ENCODE measurements at places on chromosomes 11 and 22.

GRCh38 chr11:43556612-43557375 is 123.7 kb upstream of the HSD17B12 start:
- no peak for DNase-seq

DNA sequence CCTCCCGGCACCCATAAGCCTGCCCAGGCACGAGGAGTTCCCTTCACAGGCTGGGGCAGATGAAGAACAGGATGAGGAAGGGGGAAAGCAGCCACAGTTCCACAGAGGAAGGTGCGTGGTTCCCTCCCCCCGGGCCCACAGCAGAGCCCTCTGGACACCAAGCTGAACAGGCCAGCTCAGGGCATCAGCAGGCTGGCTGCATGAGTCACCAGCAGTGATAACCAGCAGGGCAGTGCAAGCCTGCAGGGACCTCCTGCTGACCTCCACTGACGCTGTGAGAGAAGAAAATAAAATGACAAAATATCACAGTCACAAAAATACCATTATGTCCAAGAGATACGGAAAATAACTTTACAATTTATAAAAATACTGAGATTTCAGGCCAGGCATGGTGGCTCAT is 11.5 kb downstream of the RTL6 start:
- no peak for DNase-seq

DNA sequence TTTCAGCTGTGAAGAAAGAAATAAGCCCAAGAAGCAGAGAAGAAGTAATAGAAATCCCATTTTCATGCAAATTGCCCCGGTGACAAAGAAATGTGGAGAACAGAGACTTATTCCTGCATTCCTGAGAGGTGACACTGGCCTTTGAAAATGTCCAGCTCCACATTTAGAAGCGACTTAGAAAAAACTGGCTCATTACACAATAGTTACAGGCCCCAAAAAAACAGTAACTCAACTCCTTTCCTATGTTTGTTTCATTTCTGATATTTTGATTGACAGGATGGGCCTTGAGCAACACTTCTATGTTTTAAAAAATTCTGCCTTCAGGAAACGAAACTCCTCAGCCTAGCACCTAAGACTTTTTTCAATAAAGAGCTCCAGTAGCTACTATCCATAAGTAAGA is 726.9 kb upstream of the TENM4 start:
- no peak for DNase-seq

- DNase-seq, result no peak
Measured at GRCh38 chr22:49693416-49693815, 134.3 kb downstream of the BRD1 start.

GRCh38 chr22:44299124-44299523 is 13.6 kb downstream of the SHISAL1 start:
- DNase-seq, result no peak

DNA sequence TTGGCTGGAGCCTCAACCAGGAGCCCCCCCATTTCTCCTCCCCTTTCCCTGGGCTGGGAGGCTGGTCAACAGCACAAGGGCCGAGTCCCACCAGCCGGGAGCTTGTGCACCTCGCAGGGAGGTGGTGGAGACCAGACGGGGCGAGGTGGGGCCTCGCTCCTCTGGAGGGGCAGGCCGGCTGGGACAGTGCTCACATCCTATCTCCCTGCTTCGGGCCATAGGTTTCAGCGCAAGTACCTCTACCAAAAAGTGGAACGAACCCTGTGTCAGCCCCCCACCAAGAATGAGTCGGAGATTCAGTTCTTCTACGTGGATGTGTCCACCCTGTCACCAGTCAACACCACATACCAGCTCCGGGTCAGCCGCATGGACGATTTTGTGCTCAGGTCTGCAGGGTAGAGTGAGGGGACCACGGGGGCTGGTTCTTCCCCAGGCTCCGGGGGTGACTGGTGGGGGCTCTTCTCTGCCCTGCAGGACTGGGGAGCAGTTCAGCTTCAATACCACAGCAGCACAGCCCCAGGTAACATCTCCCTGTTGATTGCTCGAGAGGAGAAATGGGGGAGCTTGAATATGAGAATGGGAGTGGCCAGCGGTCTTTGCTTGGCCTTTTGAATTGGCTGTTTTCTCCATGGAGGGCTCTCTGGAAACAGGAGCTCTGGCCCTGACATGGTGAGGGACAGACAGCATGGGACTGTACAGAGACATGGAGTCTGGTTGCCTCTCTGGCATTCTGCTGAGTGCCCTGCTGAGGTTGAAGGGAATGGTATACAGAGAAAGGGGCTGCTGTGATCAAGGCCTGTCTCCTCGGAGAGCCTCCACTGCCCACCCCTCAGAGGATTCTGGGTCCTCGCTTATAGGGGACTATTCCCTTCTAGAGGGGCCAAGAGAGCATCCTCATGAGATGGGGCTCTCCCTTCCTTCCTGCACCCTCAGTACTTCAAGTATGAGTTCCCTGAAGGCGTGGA is 3.3 kb downstream of the SIDT2 start:
- DNase-seq, result no peak

GRCh38 chr11:1639102-1639620 is 9.6 kb downstream of the KRTAP5-5 start:
- DNase-seq, result no peak

- no peak for DNase-seq
Measured at GRCh38 chr11:66717925-66718319, 11.1 kb downstream of the SPTBN2 start.

DNA sequence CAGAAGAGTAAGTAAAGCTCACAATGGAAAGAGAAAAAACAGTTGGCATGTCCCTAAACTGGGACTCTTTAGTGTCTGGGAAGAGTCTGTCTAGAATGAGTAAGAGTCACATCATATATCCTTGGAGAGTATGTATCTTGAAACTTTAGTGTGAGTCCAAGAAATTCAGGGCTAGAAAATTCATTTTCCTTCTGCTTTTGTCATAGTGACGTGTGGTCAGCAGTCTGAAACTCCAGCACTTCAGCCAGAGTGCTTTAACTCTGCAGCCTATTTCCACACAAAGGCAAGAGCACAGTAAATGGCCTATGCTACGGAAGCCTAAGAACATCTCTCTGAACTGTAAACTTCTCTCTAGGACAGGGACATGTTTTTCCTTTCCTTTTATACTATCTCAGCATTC is 174.1 kb downstream of the FAM181B start:
- no peak for DNase-seq
